ENCODE measurements at places on chromosomes 5 and 9.

GRCh38 chr5:180084638-180085561, 13.3 kb upstream of the RNF130 start:
- peak; percentile 77 for DNase-seq

DNA sequence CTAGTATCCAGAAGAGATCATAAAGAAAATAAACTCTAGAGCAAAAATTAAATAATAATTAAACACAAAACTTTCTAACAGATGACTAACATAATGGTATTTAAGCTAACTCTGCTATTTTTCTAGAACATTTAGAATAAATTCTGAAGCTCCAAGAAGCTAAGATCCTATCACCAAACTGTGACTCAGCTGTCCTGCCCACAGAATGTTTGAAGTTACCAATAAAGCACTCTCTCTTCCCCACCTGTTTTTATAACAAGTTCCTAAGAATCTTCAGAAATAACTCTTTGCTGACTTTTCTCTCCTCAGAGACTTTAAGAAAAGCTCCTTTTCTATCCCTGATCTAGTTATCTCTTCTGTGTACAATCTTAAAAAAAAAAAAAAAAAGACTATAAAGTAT, 6.0 kb upstream of the EFNA5 start:
- DNase-seq: no peak

DNA sequence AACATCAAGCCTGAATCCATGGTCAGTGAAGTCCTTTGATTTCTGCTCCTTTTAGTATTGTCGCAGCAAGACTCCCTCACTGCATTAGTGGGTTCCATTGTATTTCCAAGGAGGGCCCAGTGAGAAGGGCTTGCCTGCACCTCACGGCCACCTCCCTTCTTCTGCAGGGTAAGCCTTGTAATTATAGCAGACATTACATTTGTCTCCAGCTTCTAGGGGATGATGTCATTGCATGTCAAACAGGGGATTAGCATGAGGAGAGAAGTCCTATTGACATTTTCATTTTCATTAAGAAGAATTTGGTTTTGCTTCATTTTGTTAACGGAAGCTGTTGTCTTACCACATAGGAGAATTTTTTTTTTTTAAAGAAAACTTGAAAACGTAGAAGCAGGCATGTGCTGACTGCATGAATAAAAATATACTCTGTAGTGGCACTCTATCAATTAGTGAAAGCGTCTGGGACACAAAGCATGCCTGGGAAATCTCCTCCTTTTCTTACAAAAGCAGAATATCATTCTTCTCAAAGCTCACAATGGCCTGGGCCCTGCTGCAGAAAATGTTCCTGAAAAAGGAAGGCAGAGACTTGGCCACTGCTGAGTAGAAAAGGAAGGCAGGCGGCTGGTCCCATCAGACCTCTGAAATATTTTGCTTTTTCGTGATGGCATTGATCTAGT, 27.1 kb downstream of the MAP1B start:
- no peak for DNase-seq

DNA sequence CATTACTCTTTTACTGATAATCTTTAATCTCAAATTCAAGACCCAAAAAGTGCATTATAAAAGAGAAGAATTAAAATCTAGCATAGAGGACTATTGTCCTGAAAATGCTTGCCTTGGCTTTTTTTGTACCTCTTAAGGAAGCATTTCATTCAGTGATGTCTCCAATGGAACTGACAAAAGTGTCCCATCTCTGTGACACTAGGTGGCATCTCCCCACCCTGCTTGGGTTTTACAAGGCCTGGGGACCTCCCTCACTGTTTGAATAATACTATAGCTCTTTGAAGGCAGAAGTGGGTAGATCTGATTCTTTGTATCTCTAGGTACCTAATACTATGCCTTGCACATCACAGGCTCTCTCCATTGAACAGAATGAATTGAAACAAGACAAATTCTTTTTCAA, 180.6 kb downstream of the EPB41L4A start:
- DNase-seq: no peak

DNA sequence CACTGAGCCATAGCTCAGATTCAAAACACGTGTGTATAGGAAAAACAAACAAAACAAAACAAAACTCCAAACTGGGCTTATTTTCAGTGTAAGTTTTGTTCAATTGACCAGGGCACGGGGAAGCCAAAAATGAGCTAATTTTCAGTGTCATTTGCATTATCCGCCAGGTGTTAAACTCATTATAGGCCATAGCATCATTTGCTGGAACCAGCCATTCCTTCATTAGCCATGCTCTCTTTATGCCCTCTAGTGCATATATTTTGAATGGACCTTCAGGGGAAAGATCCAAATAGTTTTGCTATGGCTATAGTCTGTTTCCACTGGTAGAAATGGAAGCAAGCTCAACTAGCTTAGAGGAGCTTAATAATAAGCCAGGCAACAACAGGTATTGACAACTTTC, 1205.2 kb upstream of the DMAC1 start:
- no peak for DNase-seq

GRCh38 chr5:86861512-86861911, 243.8 kb downstream of the COX7C start:
- DNase-seq: peak; percentile 15

DNA sequence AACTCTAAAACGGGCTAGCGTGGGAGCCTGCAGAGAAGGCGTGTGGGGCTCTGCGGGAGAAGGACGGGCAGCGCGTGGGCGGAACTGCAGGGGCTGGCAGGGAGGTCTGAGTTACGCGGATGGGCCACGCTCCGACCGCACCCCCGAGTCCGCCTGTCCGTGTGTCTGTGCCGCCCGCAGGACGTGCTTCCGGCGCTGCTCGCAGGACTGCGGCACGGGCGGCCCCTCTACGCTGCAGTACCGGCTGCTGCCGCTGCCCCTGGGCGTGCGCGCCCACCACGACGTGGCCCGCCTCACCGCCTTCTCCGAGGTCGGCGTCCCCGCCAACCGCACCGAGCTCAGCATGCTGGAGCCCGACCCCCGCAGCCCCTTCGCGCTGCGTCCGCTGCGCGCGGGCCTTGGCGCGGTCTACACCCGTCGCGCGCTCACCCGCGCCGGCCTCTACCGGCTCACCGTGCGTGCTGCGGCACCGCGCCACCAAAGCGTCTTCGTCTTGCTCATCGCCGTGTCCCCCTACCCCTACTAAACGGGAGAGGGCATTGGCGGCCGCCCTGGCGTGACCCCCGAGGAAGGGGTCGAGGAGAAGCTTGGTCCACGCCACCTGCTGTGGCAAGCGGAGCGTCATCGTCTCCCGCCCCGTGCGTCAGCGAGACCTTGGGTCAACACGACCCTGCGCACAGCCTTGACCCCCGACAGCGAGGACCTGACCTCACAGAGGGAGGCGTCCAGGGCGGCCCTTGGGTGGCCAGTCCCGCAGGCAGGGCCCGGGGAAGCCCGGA, 11.4 kb upstream of the ASS1 start:
- DNase-seq: peak; percentile 76

GRCh38 chr5:107670932-107671741, at the start of gene EFNA5:
EFNA5 (minus strand) TSS chr5:107670937.
- DNase-seq: peak; percentile 79

- peak; percentile 5 for DNase-seq
These were observed 288.9 kb downstream of the RAB3C start for GRCh38 chr5:58871648-58872242.

DNA sequence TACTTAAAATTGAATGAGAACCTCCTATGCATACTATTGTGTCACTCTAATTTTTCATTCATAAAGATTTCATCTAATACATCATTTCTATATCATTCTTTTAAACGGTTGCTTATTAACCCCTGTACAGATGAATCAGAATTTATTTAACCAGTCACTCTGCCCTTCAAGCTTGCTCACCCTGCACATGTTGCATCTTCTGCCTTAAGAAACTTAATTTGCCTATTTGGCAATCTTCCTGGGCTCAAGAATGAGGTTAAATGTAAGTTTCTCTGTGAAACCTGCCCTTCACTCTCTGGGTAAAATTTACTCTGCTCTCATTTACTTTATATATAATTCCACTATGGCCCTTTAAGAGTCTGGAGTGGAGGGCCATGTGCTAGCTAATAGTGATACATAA, 434.7 kb upstream of the ZNF608 start:
- no peak for DNase-seq

- no peak for DNase-seq
These were observed 127.6 kb downstream of the RFX3 start for GRCh38 chr9:3398232-3398648.

DNA sequence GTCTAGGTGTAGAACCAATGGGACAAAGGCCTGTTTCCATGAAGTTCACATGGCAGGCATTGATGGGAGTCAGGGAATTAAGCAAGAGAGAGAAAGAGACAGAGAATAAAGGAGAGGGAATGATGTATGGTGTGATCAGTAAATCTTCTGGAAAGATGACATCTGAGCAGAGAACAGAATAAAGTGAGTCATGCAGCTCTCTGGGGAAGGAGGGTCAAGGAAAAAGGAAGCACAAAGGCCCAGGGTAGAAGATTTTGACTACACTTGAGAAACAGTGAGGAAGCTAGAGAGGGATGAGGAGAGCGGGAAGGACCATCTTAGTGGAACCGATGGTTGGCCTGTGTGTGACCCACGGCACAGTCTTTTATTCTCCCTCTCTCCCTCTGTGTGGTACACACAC, 425.9 kb downstream of the SPOCK1 start:
- DNase-seq: no peak

DNA sequence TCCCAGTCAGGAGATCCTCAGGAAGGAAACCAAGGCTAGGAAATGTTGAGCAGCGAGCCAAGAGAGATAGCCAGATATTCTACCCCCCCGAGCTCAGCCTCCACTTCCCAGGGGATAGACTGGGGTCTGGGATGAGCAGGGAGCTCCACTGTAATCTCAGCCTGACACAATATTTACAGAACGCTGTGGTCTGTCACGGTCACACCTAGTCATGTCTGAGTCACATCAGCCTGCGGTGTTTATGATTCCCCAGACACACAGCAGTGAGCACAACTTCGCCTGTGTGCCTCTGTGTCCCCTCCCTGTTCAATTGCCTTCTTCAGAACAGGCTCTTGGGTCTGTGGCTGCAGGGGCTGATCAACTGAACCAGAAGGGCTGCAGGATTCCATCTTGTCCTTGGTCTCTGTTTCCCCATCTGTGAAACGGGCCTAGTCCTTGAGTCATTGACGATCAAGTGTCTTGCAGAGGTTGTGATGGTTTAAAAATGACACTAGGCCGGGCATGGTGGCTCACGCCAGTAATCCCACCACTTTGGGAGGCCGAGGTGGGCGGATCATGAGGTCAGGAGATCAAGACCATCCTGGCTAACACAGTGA, 8.6 kb upstream of the PRRX2 start:
- no peak for DNase-seq

DNA sequence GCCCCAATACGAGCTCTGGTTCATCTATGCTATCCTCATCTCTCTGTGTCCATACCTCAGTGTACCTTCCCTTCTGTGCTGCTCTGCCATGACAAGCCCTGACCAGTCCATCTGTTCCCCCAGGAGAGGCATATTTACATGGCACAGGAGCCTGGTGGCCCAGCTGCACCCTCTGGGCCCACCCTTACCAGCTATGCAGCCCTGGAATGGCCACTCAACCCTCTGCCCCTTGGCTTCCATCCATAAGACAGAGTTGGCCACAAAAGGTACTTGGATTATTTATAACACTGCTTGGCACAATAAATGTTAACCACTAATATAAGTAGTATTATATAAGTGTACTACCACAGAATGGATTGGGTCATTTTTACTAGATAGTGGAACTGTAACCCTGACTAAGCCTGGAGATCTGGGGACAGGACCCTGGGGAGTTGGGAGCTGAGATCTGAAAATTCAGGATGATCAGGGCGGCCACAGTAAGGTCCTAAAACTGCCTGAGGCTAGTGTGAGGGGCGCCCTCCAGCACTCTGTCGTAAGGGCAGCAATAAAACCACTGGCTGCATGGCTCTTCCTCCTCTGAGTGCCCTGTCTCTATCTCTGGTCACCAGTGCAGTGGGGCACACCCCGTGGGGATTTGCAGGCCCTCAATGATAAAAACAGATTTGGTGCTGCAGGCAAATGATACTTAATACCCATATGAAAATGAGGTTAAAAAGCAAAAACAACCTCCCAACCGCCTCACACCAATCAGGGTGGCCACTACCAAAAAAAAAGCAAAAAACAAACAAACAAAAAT, 65.8 kb downstream of the SEMA4D start:
- DNase-seq: no peak

GRCh38 chr5:59685191-59685530, 208.4 kb downstream of the PDE4D start:
- no peak for DNase-seq

- DNase-seq: no peak
These were observed 78.2 kb upstream of the IFNE start for GRCh38 chr9:21560281-21560745.

DNA sequence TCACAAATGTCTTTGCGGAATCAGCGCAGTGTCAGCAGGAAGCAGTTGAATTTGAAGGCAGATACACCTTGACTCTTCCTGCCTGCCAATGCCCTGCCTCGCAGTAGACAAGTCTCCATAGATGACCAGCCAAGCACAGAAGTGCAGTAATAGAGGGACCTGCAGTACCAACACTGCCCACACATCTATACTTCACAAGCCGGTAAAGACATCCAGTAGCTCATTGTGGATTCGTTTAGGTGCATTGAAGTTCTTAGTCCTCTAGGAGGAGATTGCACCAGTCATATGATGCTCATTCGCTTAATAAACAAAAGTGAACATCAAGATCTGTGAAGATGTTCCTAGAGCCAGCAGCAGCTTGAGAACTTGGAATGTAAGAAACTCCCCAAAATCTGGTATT, 7.1 kb upstream of the IFNA2 start:
- DNase-seq: peak; percentile 32

- DNase-seq: no peak
These were observed 189.1 kb upstream of the ADRA1B start for GRCh38 chr5:159727167-159727566.

DNA sequence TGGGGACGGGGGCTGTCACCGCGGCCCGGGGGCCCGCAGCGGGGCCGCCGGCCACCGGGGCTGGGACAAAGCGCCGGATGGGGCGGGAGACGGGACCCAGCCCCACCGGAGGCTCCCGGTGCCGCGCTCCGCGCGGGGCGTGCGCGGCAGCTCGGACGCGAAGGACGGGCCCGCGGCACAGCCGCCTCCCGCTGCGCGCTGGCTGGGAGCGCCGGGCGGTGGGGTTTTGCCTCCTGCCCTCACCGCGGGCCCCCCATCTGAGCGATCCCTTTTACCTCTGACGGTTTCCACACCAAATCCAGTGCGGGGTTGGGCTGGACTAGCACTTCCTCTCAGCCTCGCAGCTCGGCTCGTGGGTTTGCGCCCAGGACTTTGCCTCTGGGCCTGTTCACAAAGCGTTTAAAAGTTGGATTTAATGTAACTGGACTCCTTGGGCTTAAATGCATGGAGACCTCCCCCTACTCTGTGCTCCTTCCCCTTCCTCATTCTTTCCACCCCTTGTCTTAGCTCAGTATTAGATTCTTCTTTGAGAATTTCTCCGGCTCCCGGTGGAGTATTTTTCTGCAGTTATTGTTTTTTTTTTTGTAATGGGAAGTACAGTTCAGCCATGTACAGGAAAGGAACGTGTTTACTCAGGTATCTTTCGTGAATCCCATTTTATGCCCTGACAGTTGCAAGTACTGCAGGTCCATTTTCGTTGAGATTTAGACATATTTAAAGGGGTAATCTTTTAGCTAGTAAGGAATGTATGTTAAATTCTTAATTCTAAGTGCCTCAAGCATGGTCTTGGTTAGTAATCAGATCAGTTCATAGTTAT, 691 bp downstream of the FCHO2 start:
- peak; percentile 70 for DNase-seq

- no peak for DNase-seq
These were observed 21.0 kb downstream of the RUSC2 start for GRCh38 chr9:35510754-35511428.
